Ammon's horn (tissue), 1 donor: ENCODE measurements at places on chromosomes 13 and 19.

GRCh38 chr13:77599351-77599750 lies 63.8 kb downstream of the SCEL start:
- DNase-seq, result peak; percentile 59

DNA sequence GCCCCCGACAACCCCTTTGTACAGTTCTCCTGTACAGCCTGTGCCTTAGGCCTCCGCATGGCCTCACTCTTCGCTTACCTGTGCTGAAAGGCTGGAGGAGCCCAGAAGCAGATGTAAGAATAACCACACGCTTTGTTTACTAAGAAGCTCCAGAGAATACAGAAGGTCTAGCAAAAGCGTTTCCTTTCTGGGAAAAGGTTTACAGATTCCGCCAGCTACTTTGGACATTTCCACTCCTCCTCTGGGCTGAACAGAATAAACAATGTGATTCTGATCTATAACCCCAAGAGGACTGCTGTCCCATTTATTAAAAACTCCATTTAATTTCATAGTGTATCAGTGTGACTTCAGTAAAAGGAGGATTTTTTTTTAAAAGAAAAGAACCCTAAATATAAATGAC lies 339.2 kb downstream of the DNAJC15 start:
- no peak for DNase-seq

DNA sequence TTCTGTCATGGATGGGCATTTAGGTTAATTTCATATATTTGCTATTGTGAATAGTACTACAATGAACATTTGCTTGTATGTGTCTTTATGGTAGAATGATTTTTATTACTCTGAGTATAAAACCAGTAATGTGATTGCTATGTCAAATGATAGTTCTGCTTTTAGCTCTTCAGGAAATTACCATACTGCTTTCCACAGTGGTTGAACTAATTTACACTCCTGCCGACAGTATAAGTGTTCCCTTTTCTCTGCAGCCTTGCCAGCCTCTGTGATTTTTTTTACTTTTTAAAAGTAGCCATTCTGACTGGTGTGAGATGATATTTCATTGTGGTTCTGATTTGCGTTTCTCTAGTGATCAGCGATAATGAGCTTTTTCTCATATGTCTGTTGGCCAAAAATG lies 6.5 kb downstream of the SIGLEC7 start:
- no peak for DNase-seq

DNA sequence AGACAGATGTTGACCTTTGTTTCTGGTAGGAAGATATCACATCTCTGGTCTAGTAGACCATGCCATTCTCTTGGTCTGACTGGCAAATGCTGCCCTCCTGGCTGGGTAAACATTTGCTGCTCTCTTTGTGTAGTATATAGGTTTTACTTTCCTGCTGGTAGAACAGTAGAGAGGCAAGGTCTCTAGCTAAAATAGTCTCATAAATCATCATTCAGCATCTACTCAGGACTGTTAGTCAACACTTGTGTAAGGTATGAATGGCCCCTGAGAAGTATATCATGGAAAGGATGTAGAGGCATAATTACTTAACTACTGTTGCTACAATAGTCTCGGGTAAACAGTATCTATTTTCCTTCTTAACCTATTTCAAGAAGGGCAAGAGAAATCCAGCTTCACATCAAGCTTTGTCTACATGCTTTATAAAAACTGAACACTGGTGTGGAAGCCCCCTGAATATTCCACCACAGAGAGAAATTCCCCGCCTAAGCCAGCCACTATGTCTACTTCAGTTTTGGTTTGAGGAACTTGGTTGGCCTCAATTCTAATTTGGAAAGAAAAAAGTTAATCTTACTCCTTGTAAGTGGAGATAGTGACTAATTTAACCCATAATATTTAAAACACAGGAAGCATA lies 18.4 kb upstream of the MYCBP2 start:
- DNase-seq, result no peak

DNA sequence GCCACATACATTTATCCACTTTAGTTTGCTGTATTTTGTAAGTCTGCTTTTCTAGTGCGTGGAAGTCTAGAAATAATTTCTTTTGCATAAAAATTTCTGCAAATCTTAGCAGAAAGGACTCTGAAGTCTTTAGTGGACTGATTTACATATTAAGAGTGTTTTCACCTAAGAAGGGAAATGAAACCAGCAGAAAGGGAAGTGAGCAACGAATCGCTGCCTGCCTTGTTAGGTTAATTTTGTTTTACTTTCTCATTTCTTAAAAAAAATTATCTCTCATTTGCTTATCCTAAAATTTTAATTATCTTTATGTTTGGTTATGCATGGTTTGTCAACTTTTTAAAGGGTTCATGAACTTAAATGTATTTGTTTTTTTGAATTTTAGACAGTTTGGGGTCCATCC lies 767 bp upstream of the GPR18 start:
- DNase-seq, result no peak

GRCh38 chr19:3249408-3249807 lies 24.9 kb downstream of the CELF5 start:
- DNase-seq, result no peak

DNA sequence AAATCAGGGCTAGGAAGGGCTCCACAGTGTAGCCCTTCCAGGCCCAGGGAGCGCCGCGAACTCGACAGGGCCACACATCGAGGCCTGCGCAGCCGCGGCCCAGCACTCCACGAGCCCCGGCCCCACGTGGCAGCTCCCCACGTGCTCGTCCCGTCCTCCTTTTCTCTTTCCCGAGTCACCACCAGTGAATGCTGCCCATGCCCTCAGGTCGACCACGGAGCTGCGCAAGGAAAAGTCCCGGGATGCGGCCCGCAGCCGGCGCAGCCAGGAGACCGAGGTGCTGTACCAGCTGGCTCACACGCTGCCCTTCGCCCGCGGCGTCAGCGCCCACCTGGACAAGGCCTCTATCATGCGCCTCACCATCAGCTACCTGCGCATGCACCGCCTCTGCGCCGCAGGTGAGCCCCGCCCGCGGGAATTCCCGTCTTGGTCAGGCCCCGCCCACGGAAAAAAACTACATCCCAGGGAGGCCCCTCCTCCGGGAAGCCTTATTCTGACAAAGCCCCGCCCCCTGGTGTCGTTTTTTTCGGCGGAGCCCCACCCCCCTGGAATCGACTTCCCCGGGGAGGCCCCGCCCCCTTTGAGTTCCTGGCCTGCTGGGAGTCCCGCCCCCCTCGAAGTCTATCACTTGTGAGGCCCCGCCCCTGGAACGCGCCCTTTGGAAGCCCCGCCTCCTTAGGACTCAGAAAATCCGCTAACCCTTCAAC lies 7.0 kb downstream of the HIF3A start:
- DNase-seq, result no peak

DNA sequence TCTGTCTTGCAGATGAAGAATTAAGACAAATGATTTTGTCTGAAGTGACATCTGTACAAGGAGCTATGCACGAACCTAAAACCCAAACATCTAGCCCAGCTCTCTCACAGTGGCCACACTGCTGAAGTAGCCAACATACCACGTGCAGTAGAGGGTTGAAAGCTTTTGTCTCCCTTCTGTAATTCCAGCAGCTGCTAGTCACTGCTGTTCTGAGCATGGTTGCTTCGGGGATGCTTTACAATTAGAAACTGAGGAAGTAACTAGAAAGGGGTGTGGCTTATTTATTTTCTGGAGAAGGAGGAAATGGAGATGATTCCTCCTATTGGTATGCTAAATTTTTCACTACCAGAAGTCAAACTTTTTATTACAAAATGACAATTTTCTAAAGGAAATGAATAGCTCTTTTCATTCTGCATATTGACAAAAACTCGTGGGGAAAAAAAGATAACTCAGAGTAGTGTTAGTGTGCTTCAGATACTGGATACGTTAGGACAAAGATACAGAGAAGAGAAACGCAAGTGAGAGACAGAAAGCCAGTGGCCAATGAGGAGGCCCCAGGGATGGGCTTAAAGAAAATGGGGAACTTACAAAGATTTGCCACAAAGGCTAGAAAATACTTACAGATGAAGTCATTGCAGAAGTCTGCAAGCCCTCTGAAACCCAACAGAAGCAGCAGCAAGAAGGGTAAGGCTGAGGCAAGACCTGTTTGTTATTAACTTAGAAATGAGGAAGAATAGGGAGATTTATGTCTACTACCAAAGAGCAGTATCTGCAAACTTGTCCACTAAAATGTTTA lies 192.7 kb upstream of the MIR17HG start:
- DNase-seq, result no peak

GRCh38 chr13:100347968-100348367 lies 240.6 kb downstream of the GGACT start:
- no peak for DNase-seq

- no peak for DNase-seq
Observed at GRCh38 chr13:33080972-33081590, 64.9 kb downstream of the KL start.

- DNase-seq, result no peak
Observed at GRCh38 chr19:10338940-10339339, 484 bp downstream of the ICAM3 start.

DNA sequence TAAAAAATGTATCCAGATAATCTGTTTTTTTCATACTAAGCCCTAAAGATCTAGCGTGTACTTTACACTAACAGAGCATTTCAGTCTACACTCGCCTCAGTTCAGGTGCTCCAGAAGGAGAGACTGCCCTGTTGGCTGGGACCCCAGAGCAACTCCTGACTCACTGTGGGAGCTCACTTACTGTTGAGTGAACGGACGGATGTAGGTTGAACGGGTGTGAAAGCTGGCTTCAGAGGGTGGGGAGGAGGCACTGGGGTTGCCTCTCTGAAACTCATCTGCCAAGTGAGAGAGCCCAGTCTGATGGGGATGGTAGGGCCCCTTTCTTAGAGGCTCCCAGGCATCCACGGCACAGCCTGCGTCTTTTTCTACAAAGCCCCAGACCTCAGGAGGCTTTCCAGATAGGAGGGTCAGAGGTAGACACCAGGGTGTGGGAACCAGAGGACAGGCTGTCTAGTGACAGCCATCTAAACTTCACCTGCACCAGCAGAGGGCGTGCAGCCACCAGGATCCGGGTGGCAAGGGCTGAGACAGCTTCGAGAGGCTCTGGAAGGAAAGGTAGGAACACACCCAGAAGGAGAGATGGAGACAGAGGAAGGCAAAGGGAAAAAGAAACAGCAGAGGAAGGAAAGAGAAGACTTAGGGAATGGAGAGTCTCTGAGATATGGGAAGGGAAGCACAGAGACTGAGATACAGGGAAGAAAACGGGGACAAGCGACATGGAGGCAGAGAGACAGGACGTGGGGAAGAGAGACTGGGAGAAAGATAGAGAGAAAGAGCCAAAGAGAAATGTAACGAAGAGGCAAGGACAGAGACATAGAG lies 3.7 kb downstream of the KASH5 start:
- peak; percentile 85 for DNase-seq

DNA sequence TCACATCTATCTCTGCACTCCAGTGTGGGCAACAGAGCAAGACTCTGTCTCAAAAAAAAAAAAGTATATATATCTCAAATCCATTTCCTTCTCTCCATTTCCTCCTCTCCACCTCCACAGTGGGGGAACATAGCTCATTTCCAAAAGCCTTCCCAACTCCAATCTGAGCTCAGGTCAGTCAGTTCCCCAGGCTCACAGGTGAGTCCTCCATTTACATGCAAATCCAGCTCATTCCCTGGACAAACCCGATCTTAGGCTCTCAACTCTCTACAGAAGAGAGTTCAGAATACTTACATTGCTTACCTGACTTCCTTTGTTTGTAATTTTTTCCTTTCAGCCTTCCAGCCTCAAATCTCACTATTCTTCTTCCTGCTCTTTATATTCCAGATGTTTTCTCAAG lies 518.3 kb downstream of the GPC6 start:
- no peak for DNase-seq

DNA sequence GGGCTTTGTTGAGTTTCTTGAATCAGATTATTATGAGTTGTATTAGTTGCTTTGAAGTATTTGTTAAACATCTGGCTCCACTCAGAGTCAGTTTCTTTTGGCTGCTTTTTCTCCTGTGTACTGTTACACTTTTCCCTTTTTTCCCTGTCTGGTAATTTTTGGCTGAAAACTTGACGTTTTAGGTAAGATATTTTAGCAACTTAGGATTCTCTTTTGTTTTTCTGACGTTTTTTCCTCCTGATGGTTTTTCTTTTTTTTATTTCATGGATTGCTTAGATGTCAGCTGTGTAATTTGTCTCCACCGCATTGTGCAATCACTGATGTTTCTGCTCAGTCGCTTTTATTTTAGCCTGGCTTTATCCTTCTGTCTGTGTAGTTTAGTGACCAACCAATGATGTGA lies 20.7 kb downstream of the RFC3 start:
- no peak for DNase-seq

GRCh38 chr13:29522044-29522685 lies 73.3 kb downstream of the SLC7A1 start:
- DNase-seq, result no peak

DNA sequence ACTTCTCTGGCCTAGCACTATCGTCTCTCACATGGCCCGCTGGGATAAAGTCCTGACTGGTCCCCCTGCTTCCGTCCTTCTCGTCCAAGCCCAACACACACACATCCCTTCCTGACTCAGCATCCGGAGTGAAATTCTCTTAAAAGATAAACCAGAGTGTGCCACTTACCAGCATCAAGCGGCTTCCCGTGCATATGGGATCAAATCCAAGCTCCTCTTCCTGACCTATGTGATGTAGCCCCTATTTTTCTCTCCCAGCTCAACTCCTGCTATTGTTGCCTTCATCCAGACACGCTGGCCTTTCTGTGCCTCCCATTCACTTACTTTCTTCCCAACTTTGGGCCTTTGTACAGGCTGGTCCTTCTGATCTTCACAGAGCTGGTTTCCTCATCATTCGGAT lies 530.4 kb downstream of the DIAPH3 start:
- no peak for DNase-seq

- DNase-seq, result no peak
Observed at GRCh38 chr13:99004978-99005377, 27.1 kb upstream of the DOCK9 start.

GRCh38 chr19:32339423-32339822 lies 6.0 kb upstream of the ZNF507 start:
- no peak for DNase-seq

GRCh38 chr19:16571283-16571682 lies 932 bp downstream of the SLC35E1 start:
- no peak for DNase-seq

GRCh38 chr19:48363500-48363809 lies 285 bp downstream of the TMEM143 start:
- no peak for DNase-seq

DNA sequence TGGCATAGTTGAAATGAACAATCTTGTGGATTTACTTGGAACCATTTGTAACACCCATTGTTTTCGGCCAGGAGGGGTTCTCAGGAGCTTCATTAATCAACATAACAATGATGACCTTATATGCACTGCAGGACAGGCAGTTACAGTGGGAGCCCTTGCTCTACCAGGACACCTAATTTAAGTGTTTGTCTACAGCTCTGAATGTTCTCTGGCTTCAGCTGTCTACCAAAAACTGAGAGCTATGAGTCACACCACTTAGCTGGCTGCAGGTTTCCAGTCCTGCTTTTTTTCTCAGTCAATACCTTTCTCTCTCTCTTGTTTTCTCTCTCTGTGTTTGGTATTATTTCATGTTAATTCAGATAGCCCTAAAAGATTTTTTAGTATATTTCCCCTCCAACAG lies 105.4 kb upstream of the MBNL2 start:
- peak; percentile 62 for DNase-seq

GRCh38 chr19:28066161-28066560 lies 1146.8 kb downstream of the UQCRFS1 start:
- DNase-seq, result no peak

- peak; percentile 31 for DNase-seq
Observed at GRCh38 chr13:26228096-26228495, 6.0 kb upstream of the RNF6 start.

GRCh38 chr13:39682310-39682709 lies 26.8 kb downstream of the COG6 start:
- DNase-seq, result no peak

- DNase-seq, result no peak
Observed at GRCh38 chr19:12187625-12188024, 24.7 kb downstream of the ZNF136 start.
